Fibroblast of upper back skin (primary cell): ENCODE measurements at places on chromosomes 16 and 17.

DNA sequence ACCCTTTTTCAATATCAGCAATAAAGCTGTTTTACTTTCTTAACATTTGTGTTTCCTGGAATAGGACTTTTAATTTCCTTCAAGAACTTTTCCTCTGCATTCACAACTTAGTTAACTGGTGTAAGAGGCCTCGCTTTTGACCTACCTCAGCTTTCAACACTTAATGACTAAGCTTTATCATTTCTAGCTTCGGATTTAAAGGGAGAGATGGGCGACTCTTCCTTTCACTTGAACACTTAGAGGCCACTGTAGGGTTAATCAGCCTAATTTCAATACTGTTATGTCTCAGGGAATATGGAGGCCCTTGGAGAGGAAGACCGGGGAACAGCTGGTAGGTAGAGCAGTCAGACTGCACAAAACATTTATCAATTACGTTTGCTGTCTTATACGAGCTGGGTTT is 4.7 kb downstream of the SYNRG start:
- no peak for DNase-seq

- no peak for DNase-seq
These were observed 13.4 kb upstream of the HERPUD1 start for GRCh38 chr16:56918467-56919012.

- DNase-seq, result no peak
These were observed 16.7 kb downstream of the EPOP start for GRCh38 chr17:38657824-38658740.

- DNase-seq, result peak; percentile 17
These were observed 245.0 kb upstream of the CDH5 start for GRCh38 chr16:66121466-66121865.

- DNase-seq, result no peak
These were observed 80.8 kb downstream of the GAS7 start for GRCh38 chr17:10117581-10118001.

DNA sequence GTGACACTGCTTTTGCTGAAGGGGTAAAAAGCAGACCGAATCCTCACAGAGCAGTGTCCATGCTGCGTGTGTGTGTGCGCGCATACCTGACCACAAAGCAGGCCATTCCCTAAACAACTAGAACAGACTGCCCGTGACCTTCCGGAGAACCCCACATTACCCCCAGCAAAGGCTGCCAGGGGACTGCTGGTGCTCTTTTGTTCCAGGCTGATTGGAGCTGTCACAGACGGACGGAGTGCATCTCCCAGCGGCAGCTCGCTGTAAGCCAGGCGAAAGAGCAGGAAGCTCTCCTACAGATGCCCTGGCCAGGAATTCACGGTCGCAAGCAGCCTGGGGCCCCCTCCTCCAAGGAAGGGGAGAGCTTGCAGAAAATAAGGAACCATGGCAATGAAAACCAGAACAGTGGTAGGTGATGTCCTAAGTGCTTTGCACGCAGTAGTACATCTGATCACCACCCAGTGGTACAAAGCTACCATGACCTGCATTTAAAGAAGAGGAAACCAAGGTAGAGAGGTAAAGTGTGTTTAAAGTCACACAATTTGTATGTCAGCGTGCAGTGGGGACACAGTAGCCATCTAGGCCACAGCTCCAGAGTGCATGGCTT is 153.4 kb upstream of the DYNLRB2 start:
- peak; percentile 10 for DNase-seq

- peak; percentile 94 for DNase-seq
These were observed 160.1 kb upstream of the IRX3 start for GRCh38 chr16:54446639-54447038.

DNA sequence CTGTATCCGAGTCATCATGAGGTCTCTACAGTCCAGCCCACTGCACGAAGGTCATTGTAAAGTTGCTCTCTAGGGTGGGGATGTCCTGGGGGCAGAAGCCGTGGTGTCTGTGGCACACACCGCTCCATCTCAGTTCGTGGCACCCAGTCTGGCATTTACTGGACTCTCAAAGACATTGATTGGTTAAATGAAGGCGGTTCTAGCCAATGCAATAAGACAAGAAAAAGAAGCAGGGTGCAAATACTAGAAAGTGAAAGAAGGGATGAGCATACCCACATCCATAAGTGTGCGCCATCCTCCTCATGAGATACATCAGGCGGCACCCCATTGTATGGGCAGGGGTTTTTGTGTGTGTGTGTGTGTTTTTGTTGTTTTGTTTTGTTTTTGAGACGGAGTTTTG is 10.7 kb upstream of the ATP2A3 start:
- DNase-seq, result no peak

DNA sequence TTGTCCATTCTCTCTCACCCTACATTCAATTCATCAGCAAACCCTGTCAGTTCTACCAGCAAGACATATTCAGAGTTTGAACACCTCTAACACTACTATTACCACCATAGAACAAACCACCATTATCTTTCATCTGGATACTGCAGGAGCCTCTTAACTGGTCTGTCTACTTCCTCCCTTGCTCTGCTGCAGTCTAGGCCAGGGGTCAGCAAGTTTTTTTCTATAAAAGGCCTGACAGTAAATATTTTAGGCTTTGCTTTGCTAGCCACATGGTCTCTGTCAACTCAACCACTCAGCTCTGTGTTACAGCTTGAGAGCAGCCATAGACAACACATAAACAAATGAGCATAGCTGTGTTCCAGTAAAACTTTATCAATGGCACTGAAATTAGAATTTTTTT is 13.8 kb downstream of the KCTD19 start:
- no peak for DNase-seq
